ENCODE measurements at places on chromosomes 3 and 15.

DNA sequence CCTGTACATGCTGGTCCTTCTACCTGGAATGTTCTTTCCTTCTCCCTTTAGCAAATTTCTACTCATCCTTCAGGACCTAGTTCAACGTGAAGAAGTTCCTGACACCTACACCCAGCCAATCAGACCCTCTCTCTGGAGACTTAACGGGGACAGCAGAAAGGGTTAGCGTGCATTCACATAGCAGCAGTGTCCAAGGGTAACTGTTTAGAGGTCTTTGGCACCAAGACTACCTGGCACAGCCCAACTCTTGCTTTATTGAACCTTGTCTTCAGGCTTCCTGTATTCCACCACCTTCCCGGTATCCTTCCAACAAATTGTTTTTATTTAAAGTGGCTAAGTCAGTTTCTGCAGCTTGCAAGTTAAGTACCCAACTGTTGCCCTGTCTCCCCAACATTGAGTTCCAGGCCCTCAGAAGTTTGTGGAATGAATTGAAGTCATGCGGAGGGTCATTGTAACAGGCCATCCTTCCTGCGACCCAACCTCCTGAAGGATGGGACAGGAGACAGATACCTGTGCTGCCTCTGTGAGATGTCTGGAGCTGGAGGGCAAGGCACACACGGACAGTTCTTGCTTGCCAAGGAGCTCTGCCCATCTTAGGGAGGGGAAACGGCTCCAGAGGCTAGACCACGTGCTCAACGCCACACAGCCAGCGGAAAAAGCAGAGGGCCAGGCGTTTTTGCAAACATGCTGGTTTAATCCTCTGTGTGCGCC is 14.4 kb upstream of the WNT7A start:
- DNase-seq, result no peak

DNA sequence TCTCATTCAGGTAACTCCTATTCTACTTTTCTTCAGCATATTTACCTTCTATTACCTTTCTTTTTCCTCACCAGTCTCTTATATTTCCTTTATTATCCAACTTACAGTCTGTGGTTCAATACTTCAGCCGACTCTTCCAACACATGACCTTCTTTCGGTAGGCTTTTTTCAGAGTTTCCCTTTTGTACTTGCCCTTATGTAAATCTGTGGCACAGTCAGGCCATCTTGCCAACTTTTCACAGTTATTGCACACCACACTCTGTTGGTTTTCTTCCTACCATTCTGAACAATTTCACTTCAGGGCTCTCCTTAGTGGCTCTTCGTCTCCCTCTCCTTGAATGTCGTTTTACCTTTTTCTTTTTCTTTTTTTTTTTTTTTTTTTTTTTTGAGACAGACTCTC is 427.8 kb downstream of the LPP start:
- DNase-seq, result no peak

DNA sequence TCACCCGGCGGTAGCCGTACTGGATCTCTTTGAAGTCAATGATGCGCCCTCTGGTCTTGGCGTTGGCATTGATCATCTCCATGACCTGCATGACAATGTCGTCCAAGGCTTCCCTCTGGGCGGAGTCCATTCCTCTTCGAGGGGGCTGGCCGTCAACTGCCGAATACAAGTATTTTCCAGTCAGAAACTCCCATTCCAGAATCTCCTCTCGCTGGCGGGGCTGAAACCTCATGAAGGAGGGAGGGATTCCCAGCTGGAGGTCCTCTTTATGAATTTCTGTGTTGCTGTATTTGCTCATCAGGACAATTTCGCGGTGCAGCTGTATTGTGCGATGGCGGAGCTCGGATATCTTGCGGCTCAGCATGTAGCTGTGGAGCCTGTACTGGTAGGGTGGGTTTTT is 73.4 kb downstream of the CHSY1 start:
- DNase-seq, result no peak

DNA sequence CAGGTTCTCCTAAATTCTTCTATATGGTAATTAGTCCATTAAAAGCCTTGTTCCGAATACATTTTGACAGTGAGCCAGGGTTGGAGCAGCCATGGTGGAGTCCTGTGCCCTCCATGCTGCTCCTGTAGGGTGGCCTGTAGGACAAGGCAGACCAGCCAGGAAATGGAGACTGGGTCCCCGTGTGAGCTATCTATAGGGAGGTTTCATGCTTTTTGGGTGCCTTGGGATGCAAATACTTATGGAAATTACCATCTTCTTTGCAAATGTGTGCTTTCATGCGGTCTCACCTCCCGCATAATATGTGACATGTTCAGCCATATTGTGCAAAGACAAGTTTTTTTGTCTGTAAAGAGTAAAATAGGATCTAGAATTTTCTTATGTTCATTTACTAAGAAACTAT is 58.0 kb upstream of the FURIN start:
- DNase-seq, result no peak

DNA sequence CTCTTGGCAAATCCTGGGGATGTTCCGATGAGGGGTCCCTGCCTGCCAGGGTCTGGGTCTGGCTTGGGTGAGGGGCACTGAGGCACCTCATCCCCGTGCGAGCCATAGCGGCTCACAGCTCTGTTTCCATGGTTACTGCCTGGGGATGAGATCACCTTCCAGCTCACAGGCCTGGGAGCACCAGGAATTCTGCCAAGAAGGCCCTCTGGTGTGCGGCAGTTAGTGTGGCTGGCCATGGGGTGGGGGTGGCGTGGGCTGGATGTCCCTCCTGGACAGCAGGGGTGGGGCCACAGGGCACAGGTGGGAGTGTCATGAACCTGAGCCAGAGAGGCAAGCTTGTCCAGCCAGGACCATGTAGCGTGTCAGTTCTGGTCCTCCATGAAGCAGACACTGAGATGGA is 22.1 kb upstream of the PRR23E start:
- no peak for DNase-seq

DNA sequence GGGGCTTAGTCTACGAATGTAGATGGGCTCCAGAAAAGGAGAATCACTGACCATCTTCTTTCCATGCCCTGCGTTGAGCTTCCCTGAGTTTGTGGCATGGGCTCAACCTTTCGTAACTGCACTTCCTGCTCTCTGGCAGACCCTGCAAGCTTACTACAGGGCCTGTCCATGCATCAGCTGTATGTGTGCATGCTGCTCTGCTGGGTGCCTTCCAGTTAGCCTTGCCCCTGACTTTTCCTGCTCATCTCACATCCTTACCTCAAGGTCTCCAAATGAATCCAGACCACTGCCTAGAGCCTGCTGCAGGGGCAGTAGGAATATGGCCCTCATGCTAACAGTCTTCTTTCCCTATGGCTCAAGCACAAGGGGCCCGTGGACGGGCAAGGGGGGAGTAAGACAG is 2.0 kb upstream of the TF start:
- no peak for DNase-seq

DNA sequence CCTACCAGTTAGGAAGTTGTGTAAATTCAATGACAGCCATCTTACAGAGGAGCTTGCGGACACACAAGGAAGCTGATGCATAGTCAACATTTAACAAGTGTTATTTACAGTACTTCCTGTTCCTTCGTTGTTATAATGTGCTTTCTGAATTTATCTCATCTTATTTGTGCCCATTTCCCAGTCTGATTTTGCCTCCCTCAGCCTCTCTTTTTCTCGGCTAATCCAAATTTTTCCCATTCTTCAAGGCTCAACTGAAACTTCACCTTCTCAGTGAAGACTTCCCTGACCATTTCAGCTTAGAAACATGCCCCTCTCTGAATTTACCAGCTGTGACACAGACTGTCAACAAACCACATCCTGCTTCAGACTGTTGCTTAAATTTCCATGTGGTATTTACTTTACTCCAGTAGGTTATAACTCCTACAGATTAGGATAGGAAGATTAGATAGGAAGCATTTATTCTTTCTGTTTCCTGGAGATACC is 55.7 kb upstream of the CP start:
- no peak for DNase-seq

- no peak for DNase-seq
These were observed 273.7 kb downstream of the PDZRN3 start for GRCh38 chr3:73350996-73351395.

DNA sequence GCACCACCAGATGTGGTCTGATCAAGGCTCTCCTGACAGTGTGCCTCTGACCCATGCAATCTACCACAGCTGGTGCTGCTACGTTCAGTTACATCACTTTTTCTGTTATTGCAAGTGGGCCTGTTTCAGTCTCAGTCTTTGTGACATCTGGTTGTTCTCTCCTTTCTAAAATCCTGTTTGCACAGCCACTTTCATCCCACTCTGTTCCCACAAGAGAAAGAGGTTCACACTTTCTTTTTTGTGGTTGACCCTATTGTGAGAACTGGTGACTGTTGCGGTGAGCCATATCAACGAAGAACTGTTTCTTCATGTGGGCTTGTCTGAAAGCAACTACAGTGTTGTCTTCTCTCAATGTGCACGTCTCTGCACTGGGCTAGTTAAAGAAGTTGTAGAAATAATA is 342.8 kb upstream of the ARPP21 start:
- DNase-seq, result no peak

DNA sequence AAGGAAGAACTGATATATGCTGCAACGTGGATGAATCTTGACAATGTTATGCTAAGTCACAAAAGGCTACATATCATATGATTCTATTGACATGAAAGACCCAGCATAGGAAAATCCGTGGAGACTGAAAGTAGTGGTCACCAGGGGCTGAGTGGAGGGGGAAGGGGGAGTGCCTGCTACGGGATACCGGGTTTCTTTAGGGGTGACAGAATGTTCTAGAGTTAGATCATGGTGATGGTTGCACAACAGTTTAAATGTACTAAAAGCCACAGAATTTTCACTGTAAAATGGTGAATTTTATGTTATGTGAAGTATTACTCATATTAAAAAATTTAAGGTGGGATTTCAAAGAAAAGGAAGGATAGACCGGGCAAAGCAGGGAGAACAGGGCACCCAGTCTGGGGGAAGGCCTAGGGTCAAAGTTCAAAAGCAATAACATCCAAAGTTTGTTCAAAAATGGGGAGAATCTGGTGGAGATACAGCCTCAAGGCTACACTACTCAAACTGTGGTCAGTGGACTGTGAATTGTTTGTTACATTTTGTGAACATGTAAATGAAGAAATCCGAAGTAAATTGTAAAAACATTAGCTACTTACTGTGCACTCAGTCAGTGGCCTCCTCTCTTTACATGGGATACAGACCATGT is 74.2 kb upstream of the FNDC3B start:
- no peak for DNase-seq

DNA sequence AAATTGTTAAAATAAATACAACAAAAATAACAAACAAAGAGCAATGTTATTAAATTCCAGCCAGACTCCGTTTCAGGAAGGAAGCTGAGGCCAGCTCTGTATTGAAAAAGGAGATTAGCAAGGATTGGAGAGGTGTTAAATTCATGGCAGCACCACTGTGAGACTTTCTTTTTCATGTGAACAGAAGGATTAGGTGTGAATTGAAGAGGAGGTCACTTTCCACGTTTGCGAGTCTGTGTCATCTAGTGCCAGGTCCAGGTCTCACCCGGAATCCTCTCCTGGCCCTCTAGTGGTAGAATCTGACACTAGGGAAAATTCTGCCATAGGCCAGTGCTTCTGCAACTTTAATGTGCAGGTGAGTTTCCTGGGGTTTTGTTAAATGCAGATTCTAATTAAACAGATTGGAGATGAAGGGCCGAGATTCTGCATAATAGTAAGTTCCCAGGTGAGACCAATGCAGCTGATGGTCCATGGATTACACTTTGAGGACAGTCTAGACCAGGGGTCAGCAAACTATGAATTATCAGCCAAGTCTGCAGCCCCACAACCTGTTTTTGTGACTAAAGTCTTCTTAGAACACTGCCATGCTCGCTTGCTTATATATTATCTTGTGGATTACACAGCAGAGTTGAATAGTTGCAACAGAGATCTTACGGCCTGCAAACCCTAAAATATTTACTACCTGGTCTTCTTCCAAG is 9.2 kb upstream of the SLC6A1 start:
- peak; percentile 2 for DNase-seq

DNA sequence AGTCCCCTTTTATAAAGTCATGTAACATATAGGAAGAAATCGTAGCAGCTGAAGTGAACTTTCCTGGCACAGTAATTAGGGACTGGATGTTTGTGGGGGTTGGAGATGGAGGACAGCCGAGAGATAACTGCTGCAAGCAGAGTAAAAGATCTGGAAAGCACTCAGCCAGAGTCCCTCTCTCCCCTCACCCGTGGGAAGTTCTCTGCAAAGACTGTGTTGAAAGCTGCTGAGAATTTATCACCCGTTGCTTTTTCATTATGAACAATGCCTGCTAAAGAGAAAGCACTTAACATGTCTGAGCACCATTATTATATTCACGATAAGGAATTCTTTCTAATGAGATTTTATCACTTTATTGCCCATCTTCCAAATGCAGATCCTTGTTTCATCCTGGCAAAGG is 248.8 kb downstream of the SHOX2 start:
- no peak for DNase-seq

DNA sequence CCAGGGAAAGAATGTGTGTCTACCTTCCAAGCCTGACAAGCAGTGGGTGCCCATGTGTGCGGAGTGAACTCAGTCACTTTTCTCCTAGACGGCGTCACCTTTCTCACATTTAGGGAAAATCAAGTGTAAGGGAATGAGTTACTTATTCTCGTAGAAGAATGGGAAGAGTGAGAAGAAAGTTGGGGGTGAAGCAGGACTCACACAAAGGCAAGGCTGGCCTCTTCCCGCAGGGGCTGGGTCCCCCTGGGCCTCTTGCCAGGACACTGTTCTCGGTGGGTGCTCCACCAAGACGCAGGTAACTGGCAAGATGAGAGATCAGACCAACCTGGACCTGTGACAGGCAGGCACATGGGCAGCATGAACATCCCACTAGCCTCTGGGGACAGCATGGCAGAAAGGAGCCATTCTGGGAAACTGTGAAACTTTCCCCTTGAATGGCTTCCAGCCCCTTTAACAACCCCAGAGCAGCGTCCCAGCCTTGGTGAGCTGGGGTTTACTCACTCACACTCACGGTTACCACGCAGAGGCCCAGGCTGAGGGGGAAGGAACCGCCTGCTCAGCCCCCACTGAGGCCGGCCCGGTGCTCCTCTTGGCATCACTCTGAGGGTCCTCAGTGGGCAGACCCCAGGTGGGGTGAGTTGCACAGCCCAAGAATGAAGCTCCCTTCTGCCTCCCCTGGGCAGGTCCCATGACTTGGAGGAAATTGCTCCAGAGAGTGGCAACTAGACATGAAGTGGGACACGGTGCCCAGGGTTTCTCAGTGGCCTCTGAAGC is 15.0 kb upstream of the SRP14 start:
- no peak for DNase-seq

GRCh38 chr3:186021673-186022362 is 84.0 kb upstream of the TRA2B start:
- DNase-seq, result no peak

- DNase-seq, result no peak
These were observed 9.1 kb downstream of the OR5H2 start for GRCh38 chr3:98291332-98291957.

DNA sequence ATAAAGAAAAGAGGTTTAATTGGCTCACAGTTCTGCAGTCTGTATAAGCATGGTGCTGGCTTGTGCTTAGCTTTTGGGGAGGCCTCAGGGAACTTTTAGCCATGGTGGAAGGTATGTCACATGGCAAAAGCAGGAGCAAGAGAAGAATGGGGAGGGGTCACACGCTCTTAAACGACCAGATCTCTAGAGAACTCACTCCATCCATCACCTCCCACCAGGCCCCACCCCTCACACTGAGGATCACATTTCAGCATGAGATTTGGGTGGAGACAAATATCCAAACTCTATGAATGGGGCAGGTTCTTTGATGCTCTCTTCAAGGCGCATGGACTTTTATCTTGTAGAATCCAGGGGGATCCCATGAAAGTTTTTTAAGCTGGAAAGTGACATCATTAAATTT is 75.7 kb downstream of the ITPR1 start:
- DNase-seq, result no peak

- DNase-seq, result no peak
These were observed 96.1 kb upstream of the PLSCR5 start for GRCh38 chr3:146701246-146701645.

Measured in activated T-cell treated with anti-CD3 and anti-CD28 coated beads for 4 hours (primary cell).